ENCODE measurements at places on chromosomes 2 and 18. TPM values are rescaled to one million over a fixed set of nuclear protein-coding genes. Genes with fewer than 3 reads are reported as not detected.

Gene BOLL
- total RNA-seq: not detected

Gene PAX8
- total RNA-seq: 2.9 TPM

Gene DSC3
- under 0.01 TPM for total RNA-seq

Gene GNLY
- total RNA-seq: not detected

Gene RNU2-63P
- 275 TPM for total RNA-seq

Gene NPAS2
- total RNA-seq: 12.9 TPM

Gene ADGRF3
- total RNA-seq: 2.5 TPM

Gene CXCR4
- total RNA-seq: not detected

Gene RGPD4
- total RNA-seq: not detected

Gene SIX3
- 0.39 TPM for total RNA-seq

Gene DPP4
- total RNA-seq: 214 TPM

Gene TTC21B
- 21.3 TPM for total RNA-seq

Gene HS1BP3
- total RNA-seq: 40.1 TPM

Gene ERFE
- 7.0 TPM for total RNA-seq

Gene LIMS3
- total RNA-seq: 0.20 TPM

Gene RSAD2
- total RNA-seq: 0.37 TPM

Gene FAP
- total RNA-seq: 134 TPM

Gene NBAS
- 80.9 TPM for total RNA-seq

Gene DCDC2C
- not detected for total RNA-seq

Gene SULT1C3
- total RNA-seq: not detected

Gene SNED1
- 391 TPM for total RNA-seq

Gene FBXO36
- total RNA-seq: 3.3 TPM

Gene NEU2
- not detected for total RNA-seq

Gene C1GALT1C1L
- total RNA-seq: 0.78 TPM
